ENCODE measurements at places on chromosomes 12 and 14. TPM values are rescaled to one million over a fixed set of nuclear protein-coding genes. Genes with fewer than 3 reads are reported as not detected.
A peak's percentile ranks its signal among the peaks of the same experiment; 100 is the strongest.

Gene LRP1-AS
- total RNA-seq = not detected

Gene SAMD15
- 1.6 TPM for total RNA-seq

Gene OR4Q3
- total RNA-seq = not detected

Gene GRIP1
- total RNA-seq = 2.5 TPM

Gene DNAI7
- 0.29 TPM for total RNA-seq

GRCh38 chr12:3636328-3636727 is 116.6 kb downstream of the CRACR2A start:
- H3K27me3 ChIP-seq = no peaks in the 10 kb centered on the region
- DNase-seq = no peak
- no peaks in the 10 kb centered on the region for H3K4me1 ChIP-seq
- no peak overlapping the region for H3K27ac ChIP-seq

GRCh38 chr12:6377667-6377994 is 2.3 kb upstream of the SCNN1A start:
- no peak overlapping the region for H3K27ac ChIP-seq
- no peaks in the 10 kb centered on the region for H3K27me3 ChIP-seq
- no peaks in the 10 kb centered on the region for H3K36me3 ChIP-seq
- H3K4me3 ChIP-seq = no peak overlapping the region

- peaks cover 8% of the 10 kb centered on the region for H3K36me3 ChIP-seq
- H3K27me3 ChIP-seq = no peaks in the 10 kb centered on the region
- H3K27ac ChIP-seq = no peak overlapping the region
- no peaks in the 10 kb centered on the region for H3K4me1 ChIP-seq
- no peak for DNase-seq
These were observed 10.8 kb downstream of the DLK1 start for GRCh38 chr14:100737526-100737925.

DNA sequence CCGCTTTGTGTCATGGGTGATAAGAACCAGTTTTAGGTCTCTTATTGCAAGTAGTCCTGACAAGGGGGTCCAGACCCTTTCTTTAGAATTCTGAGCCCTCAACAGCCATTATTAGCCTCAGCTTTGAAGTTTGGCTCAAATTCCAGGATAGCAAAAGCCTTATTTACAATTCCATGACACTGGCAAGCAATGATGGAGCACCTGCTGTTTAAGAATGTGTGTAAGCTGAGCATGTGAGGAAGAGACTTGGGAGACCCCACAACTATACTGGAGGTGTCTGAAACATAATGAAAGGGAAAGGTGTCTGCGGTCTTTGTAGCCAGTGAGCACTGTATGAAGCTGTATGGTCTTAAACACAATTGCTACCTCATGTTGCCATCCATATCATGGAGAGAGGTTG is 119.8 kb downstream of the TBX5 start:
- H3K4me3 ChIP-seq = no peak overlapping the region
- no peaks in the 10 kb centered on the region for H3K36me3 ChIP-seq
- H3K27ac ChIP-seq = no peak overlapping the region
- no peak for DNase-seq
- no peaks in the 10 kb centered on the region for H3K4me1 ChIP-seq

GRCh38 chr14:62436261-62436660 is 609.0 kb downstream of the KCNH5 start:
- DNase-seq = no peak
- no peaks in the 10 kb centered on the region for H3K27me3 ChIP-seq
- H3K36me3 ChIP-seq = no peaks in the 10 kb centered on the region
- H3K27ac ChIP-seq = no peak overlapping the region

- H3K27me3 ChIP-seq = no peaks in the 10 kb centered on the region
- H3K4me1 ChIP-seq = peaks cover 18% of the 10 kb centered on the region
- peak overlapping the region; percentile 98 for H3K27ac ChIP-seq
- peak overlapping the region; percentile 81 for H3K4me3 ChIP-seq
- H3K36me3 ChIP-seq = peaks cover 4% of the 10 kb centered on the region
These were observed 428 bp downstream of the RNF41 start for GRCh38 chr12:56221232-56221756.

DNA sequence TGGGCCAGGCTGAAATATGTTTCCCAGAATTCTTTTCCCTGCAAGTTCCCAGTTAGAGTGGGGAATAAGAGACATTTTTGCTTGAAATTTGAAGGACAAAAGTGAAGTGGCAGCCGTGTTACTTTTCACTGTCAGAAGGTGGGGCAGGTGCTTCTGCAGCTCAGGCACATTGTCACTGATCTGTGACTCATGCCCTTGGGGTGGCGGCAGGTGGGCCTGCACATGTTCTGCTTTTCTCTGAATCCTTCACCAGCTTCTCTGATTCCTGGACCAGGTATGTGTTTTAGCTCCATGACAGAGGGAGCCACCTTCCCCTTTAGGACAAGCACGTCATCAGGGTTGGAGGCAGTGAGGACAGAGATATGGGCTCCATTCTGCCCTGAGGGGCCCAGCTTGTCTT is 11.7 kb upstream of the KCNA5 start:
- H3K4me3 ChIP-seq = no peak overlapping the region
- H3K27me3 ChIP-seq = no peaks in the 10 kb centered on the region
- no peaks in the 10 kb centered on the region for H3K4me1 ChIP-seq
- H3K36me3 ChIP-seq = no peaks in the 10 kb centered on the region
- DNase-seq = no peak

DNA sequence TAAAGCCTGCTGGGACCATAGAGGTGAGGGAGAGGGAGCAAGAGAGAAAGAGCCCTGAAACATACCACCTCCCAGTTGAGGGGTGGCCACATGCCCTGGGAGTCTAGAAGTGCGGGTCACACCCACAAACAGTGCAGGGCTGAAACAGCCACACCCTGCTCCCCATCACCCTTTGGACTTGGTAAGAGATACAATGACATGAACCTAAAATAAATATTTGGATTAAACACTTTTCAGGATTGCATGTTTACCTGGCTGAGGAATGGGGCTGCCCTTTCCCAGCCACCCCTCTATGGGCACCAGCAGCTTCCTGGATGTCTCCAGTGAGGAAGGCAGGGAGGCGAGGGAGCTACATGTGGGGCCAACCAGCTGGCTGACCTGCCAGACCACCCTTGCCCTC is 39.0 kb upstream of the TC2N start:
- H3K4me3 ChIP-seq = no peak overlapping the region
- H3K4me1 ChIP-seq = no peaks in the 10 kb centered on the region
- H3K27me3 ChIP-seq = no peaks in the 10 kb centered on the region
- no peaks in the 10 kb centered on the region for H3K36me3 ChIP-seq
- H3K27ac ChIP-seq = no peak overlapping the region

GRCh38 chr14:57080691-57081090 is 188.0 kb downstream of the EXOC5 start:
- no peak overlapping the region for H3K27ac ChIP-seq
- H3K27me3 ChIP-seq = no peaks in the 10 kb centered on the region
- H3K4me3 ChIP-seq = no peak overlapping the region
- no peaks in the 10 kb centered on the region for H3K36me3 ChIP-seq

- no peak overlapping the region for H3K27ac ChIP-seq
- H3K4me3 ChIP-seq = no peak overlapping the region
- no peak for DNase-seq
- no peaks in the 10 kb centered on the region for H3K27me3 ChIP-seq
These were observed 2.7 kb upstream of the NFKBIA start for GRCh38 chr14:35407306-35407630.
